ENCODE measurements at places on chromosomes 6 and 20. TPM values are rescaled to one million over a fixed set of nuclear protein-coding genes. Genes with fewer than 3 reads are reported as not detected.

GRCh38 chr6:145022199-145022796, 713.0 kb downstream of the EPM2A start:
- DNase-seq: no peak

- peak; percentile 46 for DNase-seq
Observed at GRCh38 chr20:24955045-24955444, 6.0 kb downstream of the CST7 start.

- DNase-seq: no peak
Observed at GRCh38 chr6:13473768-13474165, 13.6 kb downstream of the GFOD1 start.

CPNE5 gene
- total RNA-seq: 0.63 TPM

SSTR4 gene
- not detected for total RNA-seq

MATN4 gene
- total RNA-seq: not detected

DNA sequence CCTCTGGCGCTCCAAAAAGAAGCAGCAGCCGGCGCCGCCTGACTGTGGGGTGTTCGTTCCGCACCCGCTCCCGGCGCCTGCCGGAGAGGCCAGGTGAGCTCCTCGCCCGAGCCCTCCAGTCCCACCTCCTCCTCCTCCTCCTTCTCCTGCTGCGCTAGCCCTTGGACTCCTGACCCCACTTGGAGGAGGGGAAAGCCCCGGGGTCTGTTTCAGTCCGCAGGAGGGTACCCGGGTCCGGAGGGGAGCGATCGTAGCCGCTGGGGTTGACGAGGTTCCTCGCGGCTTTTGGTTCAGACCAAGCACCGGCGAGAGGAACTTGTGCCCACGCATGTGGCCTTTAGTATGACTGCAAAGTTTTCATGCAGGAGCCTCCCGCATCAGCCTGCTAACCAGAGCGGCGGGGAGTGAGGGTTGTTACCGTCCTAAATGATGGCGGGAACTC, 493 bp downstream of the CRYBG1 start:
- no peak for DNase-seq

- DNase-seq: no peak
Observed at GRCh38 chr20:21509597-21510371, 4.1 kb downstream of the NKX2-2 start.

- DNase-seq: no peak
Observed at GRCh38 chr20:32911355-32911754, 52.6 kb downstream of the EFCAB8 start.

- no peak for DNase-seq
Observed at GRCh38 chr6:62721408-62721807, 435.4 kb upstream of the KHDRBS2 start.

FAM162B gene
- total RNA-seq: not detected

PRIM2 gene
- total RNA-seq: 49.1 TPM

BEND6 gene
- not detected for total RNA-seq

GRCh38 chr6:80376411-80376810, 269.9 kb downstream of the BCKDHB start:
- no peak for DNase-seq

DNA sequence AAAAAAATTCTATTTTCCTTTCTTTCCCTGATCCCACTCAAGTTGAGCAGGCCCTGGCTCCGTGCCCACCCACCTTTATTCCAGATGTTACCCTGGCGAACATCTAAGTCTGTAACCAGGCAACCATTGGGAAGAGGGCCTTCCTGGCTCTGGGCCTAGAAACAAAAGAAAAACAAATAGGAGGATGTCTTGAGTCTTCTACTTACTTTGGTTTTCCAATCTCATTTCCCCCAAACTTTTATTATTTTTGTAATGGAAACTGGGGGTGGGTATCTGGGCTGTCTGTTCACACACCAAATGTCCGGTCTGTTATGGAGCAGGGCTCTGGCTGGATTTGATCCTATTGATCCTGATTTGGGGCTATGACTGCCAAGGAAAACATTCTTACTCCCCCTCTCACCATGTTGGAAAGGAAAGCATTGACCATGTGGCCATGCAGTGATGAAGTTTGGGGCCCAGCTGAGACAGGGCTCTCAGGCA, 744.1 kb downstream of the DHX35 start:
- no peak for DNase-seq

SLC13A3 gene
- not detected for total RNA-seq

DNA sequence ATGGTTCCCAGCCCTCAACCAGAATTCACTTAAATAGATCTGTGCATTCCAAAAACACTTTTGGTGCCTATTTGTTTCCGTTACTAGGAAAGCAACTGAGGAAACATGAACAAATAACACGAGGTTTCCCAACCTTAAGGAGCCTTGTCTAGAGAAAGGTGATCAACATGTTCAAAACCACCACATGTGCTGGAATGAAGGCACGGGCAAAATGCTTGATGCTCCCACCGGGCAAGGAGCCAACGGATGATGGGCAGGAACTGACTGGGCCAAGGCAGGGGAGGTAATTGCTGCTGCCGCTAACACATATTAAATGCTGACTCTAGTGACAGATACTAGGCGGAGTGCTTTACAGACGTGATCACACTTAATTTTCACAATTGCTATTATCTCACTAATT, 2.5 kb downstream of the MYLK4 start:
- no peak for DNase-seq

Data from Karpas-422 (cell line).